ENCODE measurements at places on chromosomes 6 and 20.

- DNase-seq: no peak
Observed at GRCh38 chr6:53009511-53009910, 14.4 kb upstream of the GSTA4 start.

GRCh38 chr6:3884007-3884745 lies 35.0 kb downstream of the FAM50B start:
- DNase-seq: no peak

GRCh38 chr6:159833556-159833955 lies 33.5 kb downstream of the PNLDC1 start:
- DNase-seq: no peak

- DNase-seq: no peak
Observed at GRCh38 chr20:12717061-12717460, 291.7 kb upstream of the SPTLC3 start.

DNA sequence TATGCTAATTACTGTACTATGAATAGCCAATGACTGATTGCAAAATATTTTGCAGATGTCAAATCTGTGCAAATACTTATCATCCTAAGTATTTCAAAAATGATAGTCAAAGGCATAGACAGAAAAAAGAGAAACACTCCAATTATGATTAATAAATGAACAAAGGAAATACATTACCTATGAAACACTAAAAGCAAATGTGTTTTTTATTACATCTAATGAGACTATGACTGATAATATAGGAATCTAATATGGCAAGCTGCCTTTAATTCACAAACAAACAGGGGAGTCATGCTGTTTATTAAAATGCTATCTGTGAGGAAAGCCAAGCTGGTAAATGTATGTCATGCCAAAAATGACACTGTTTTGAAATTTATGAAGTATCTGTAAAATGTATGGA lies 713.2 kb upstream of the NRSN1 start:
- DNase-seq: no peak

GRCh38 chr20:52787216-52787615 lies 184.9 kb upstream of the TSHZ2 start:
- DNase-seq: no peak

DNA sequence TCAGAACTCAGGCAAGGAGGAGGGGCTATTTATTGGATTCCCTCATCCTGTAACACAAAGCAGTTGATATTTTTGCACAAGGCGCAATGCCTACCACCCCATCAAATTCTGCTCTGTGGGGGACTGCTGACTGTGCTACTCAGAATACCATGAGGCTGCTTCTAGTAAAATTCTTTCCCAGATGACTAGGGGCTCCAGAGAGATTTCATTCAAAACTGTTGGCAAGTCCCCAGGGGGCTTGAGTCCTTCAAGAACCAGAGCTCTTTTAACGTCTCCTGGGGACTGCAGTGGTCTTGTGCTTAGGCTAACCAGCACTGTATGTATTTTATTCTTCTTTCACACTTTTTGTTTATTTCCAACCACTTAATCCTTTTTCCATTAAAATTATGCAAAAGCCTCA lies 365.9 kb upstream of the AGPAT4 start:
- DNase-seq: no peak

Measured in stimulated activated CD8-positive, alpha-beta memory T cell treated with anti-CD3 and anti-CD28 coated beads, Interleukin-7, amount 100 ng/mL, for 48 hours (primary cell).